Right lobe of liver (tissue), 6 donors: ENCODE measurements at places on chromosomes 3 and 15.

GRCh38 chr15:92583096-92584034 is 72.2 kb downstream of the FAM174B start:
- H3K27me3 ChIP-seq: no peaks in the 10 kb centered on the region
- H3K4me1 ChIP-seq: no peaks in the 10 kb centered on the region
- H3K4me3 ChIP-seq: no peak overlapping the region
- no peaks in the 10 kb centered on the region for H3K36me3 ChIP-seq
- no peak for DNase-seq

DNA sequence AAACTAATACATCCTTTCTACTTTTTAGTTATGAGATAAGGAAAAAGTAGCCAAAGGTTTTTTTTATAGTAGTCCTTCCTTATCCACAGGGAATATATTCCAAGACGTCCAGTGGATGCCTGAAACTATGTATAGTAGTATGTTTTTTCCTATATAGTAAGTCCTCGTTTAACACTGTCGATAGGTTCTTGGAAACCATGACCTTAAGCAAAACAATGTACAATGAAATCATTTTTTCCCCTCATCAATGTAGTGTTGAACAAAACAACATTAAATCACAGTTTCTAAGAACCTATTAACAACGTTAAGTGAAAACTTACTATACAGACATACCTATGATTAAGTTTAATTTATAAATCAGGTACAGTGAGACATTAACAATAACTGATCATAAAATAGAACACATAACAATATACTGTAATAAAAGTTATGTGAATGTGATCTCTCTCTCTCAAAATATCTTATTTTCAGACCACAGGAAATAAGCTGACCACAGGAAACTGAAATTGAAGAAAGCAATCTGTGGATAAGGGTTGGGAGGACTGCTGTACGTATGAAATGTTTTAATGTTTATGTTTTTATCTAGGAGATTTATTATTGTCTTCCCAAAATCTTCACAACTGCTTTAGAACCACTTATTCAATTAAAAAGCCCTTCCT is 20.6 kb downstream of the COPS2 start:
- DNase-seq: no peak
- H3K27me3 ChIP-seq: no peaks in the 10 kb centered on the region
- no peaks in the 10 kb centered on the region for H3K4me1 ChIP-seq
- H3K4me3 ChIP-seq: no peak overlapping the region

DNA sequence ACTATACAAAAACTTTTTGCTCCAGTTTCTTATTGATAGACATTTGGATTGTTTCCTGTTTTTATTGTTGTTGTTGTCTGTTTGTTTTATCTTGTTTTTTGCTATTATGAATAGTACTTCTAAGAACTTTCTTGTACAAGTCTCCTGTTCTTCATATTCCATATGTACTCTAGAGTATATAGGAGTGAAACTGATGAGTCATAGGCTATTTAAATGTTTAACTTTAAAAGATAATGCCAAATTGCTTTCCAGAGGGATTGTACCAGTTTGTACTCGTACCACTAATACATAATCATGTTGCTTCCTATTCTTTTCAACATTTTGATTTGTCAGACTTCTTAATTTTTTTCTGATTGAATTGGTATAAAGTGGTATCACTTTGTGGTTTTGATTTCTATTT is 19.6 kb downstream of the LRRC49 start:
- DNase-seq: no peak
- H3K27ac ChIP-seq: no peak overlapping the region
- no peaks in the 10 kb centered on the region for H3K36me3 ChIP-seq
- H3K4me3 ChIP-seq: no peak overlapping the region

DNA sequence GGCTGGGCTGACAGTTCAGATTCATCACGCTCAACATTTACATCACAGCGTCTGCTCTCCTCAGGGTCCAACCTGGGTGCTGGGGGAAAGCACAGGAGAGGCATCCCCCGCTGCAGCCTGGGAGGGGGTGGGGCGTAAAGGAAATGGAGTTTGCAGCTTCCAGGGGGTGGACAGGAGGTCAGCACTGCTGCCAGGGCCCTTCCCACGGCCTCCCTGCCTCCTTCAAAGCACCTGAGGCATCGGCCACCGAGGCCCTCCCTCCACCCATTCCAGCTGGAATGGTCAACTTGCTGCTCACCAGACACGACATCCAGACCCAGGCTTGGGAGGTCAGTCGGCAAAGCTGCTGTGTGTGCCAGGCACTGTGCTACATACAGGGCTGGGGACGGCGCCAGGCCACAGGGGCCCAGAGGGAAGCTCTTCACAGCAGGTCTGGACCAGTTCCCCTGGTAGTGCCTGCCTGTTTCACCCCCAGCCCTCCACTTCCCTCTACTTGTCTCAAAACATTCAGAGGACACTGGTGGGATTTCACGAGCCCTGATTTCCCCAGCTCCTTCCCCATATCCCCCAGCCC is 120.7 kb downstream of the ANP32A start:
- no peak for DNase-seq
- no peaks in the 10 kb centered on the region for H3K27me3 ChIP-seq
- H3K4me1 ChIP-seq: no peaks in the 10 kb centered on the region

- no peaks in the 10 kb centered on the region for H3K4me1 ChIP-seq
- DNase-seq: no peak
- H3K27ac ChIP-seq: no peak overlapping the region
These were observed 46.6 kb upstream of the ARPP21 start for GRCh38 chr3:35592589-35593295.

DNA sequence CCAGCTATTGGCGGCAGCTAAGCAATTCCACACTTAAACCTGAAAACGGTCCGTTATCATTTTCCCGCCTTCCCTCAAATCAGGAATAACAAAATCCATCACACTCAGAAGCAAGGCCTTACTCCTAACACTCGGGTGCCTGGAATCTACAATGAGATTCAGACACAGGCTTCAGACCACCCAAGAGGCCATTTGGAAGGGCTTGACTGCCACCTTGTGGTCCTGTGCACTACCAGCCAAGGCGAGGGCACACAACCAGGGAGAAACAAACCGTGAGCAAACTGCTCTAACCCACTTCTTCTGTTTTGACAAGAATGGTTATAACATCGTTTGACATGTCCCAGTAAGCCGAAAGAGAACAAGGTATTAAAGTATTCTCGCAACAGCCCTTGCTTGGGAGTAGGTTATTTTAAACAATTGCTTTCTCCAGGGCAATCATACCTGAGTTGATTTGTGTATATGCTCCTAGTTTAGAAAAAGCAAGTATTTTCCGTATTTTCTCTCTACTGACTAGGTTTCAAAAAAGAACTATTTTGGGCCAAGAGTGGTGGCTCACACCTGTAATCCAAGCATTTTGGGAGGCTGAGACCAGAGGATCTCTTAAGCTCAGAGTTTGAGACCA is 40.1 kb upstream of the TAFA4 start:
- no peak overlapping the region for H3K4me3 ChIP-seq
- H3K36me3 ChIP-seq: no peaks in the 10 kb centered on the region
- H3K27ac ChIP-seq: no peak overlapping the region

GRCh38 chr3:165336786-165337185 is 140.6 kb upstream of the SLITRK3 start:
- H3K27me3 ChIP-seq: no peaks in the 10 kb centered on the region
- no peak for DNase-seq
- H3K27ac ChIP-seq: no peak overlapping the region
- no peaks in the 10 kb centered on the region for H3K36me3 ChIP-seq
- H3K4me1 ChIP-seq: no peaks in the 10 kb centered on the region
- H3K4me3 ChIP-seq: no peak overlapping the region

DNA sequence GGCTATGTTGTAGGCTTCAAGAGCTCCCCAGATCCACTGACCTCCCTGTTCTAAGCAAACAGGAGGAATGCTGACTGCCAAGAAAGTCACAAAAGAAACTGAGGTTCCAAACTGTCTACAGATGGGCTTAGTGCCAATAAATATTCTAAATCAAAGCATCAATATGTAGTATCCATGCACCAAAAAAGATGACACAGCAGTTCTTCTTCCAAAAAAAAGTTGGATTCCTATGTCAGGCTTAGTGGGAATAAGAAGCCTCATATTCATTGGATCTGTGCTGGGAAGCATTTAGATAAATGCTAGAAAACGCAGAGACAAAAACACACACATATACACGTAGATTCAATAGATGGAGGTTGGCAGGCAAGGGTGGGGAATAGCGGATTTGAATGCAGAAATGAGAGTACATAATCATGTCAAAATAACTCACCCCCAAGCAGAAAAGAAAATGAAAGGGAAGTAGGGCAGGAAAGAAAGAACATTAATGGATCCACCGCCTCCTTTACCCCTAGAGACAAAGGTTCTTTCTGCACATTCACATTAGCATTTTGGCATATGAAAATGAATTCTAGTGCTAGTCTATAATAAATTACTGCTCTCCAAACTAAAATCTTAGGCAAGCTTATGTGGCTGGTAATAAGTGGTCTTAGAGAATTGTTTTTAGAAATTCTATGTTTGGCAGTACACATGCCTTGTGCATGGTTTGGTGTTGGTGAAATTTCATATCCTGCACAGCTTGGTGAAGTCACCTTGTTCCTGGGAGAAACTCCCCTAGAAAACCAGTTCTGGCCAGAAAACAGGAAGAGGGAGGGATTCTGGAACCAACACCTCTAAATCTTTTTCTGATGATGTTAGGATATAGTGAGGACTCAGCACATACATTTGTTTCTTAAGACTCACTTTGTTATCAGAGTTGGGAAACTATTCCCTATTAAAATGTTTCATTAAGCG is 283.4 kb downstream of the LSAMP start:
- DNase-seq: no peak
- H3K27ac ChIP-seq: no peak overlapping the region
- H3K4me1 ChIP-seq: no peaks in the 10 kb centered on the region
- no peaks in the 10 kb centered on the region for H3K36me3 ChIP-seq

- H3K27me3 ChIP-seq: no peaks in the 10 kb centered on the region
- no peak for DNase-seq
- no peak overlapping the region for H3K4me3 ChIP-seq
- H3K4me1 ChIP-seq: no peaks in the 10 kb centered on the region
These were observed 40.8 kb upstream of the TFRC start for GRCh38 chr3:196122688-196123046.

DNA sequence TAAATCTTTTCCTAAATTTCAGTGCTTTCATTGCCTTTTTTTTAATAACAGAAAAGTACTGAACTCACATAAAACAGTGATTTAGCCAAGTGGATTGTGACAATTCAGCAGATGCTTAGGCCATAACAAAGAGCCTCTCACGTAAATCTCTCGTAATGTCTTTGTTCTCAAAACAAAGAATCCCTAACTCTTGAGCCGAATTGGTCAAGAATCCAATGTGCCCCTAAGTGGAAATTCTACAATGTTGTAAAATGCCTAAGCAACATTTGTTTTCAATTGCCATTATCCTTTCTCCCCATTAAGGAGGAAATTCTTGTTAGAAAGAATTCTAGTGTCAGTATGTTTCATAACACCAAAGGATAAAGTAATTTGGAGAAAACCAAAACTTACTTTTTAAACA is 235.7 kb upstream of the THBS1 start:
- no peak overlapping the region for H3K4me3 ChIP-seq
- no peaks in the 10 kb centered on the region for H3K36me3 ChIP-seq
- H3K4me1 ChIP-seq: no peaks in the 10 kb centered on the region
- DNase-seq: no peak

DNA sequence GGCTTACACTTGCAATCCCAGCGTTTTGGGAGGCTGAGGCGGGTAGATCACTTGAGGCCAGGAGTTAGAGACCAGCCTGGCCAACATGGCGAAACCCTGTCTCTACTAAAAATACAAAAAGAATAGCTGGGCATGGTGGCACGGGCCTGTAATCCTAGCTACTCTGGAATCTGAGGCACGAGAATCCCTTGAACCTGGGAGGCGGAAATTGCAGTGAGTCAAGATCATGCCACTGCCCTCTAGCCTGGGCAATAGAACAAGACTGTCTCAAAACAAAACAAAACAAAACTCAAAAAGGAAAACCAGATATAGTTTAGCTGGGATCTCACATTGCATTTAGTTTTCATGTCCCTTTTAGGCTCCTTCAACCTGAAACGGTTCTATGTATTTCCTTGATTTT is 2.9 kb upstream of the USP50 start:
- H3K36me3 ChIP-seq: no peaks in the 10 kb centered on the region
- H3K27ac ChIP-seq: no peak overlapping the region
- no peaks in the 10 kb centered on the region for H3K27me3 ChIP-seq
- DNase-seq: no peak
- no peak overlapping the region for H3K4me3 ChIP-seq

DNA sequence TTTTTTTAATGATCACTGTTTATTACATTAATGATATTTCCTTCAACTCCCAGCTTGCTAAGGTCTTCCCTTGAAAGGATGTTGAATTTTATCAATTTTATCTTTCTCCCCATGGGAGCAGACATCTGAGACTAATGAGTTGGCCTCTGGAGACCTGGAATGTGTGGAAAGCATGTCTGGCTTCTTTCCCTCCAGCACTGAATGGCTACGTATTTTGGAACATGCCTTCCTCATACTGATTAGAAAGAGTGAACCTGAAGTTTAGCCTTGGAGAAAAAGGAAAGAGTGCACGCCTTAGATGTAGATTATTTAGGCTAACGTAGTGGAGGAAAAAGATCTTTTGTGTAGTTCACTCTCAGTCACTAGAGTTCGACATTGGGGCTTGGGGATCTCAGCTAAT is 25.1 kb downstream of the CASR start:
- no peaks in the 10 kb centered on the region for H3K4me1 ChIP-seq
- H3K27ac ChIP-seq: no peak overlapping the region
- H3K4me3 ChIP-seq: no peak overlapping the region
- no peak for DNase-seq
- H3K27me3 ChIP-seq: no peaks in the 10 kb centered on the region
- no peaks in the 10 kb centered on the region for H3K36me3 ChIP-seq

GRCh38 chr15:43249236-43249635 is 17.5 kb downstream of the TGM5 start:
- H3K4me3 ChIP-seq: no peak overlapping the region
- H3K27ac ChIP-seq: no peak overlapping the region
- no peaks in the 10 kb centered on the region for H3K4me1 ChIP-seq
- DNase-seq: no peak
- no peaks in the 10 kb centered on the region for H3K36me3 ChIP-seq

GRCh38 chr15:68315495-68316031 is 38.0 kb downstream of the FEM1B start:
- H3K4me3 ChIP-seq: no peak overlapping the region
- H3K4me1 ChIP-seq: no peaks in the 10 kb centered on the region
- no peaks in the 10 kb centered on the region for H3K36me3 ChIP-seq
- H3K27ac ChIP-seq: no peak overlapping the region
- DNase-seq: no peak

- no peak overlapping the region for H3K4me3 ChIP-seq
- no peak overlapping the region for H3K27ac ChIP-seq
- H3K4me1 ChIP-seq: no peaks in the 10 kb centered on the region
- H3K36me3 ChIP-seq: no peaks in the 10 kb centered on the region
- no peak for DNase-seq
These were observed 52.9 kb upstream of the WNT7A start for GRCh38 chr3:13932578-13933295.

DNA sequence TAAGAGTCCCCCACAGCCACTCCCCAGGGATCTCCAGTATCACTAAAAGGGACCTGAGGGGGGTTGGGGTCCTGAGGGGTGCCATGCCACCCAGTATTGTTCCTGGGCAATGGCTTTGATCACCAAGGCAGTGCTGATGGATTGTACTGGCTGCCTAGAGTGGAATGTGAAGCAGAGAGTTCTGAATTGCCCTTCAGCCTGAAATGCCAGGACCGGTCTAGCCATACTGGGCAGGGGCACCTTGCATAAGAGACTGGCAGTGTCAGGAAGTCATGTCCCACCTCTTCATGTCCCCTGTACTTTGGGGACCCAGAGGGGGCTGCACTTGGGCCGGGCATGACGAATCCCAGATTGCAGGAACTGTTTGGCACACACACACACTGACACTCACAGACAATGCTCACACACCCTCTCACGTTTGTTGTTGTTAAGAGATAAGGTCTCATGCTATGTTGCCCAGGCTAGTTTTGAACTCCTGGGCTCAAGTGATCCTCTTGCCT is 4.5 kb upstream of the TKT start:
- DNase-seq: no peak
- H3K36me3 ChIP-seq: no peaks in the 10 kb centered on the region
- H3K4me3 ChIP-seq: no peak overlapping the region
- H3K27me3 ChIP-seq: no peaks in the 10 kb centered on the region
- no peak overlapping the region for H3K27ac ChIP-seq
